A549 (cell line): ENCODE measurements at places on chromosomes 5 and 9.
A peak's percentile ranks its signal among the peaks of the same experiment; 100 is the strongest.

- DNase-seq = no peak
Observed at GRCh38 chr9:123174887-123175518, 93.4 kb downstream of the STRBP start.

DNA sequence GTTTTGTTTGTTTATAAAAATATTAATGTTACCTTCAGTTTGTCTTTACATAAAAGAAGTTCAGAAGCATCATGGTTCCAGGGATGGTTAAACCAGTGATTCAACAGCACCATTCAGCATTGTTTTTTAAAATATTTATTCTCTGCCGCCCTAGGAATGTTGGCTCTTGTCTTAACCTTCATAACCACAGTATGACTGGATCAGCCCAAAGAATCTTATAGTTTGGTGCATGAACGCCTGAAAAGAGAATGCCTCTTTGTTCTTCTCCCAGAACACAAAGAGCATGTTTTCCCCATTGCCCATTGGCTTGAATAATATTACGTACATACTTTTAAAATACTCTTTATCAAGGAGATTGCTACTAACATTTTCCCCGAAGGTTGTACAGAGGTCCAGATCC lies 413.4 kb downstream of the ANXA1 start:
- DNase-seq = no peak

GRCh38 chr9:105232207-105232606 lies 12.2 kb upstream of the SLC44A1 start:
- no peak for DNase-seq

DNA sequence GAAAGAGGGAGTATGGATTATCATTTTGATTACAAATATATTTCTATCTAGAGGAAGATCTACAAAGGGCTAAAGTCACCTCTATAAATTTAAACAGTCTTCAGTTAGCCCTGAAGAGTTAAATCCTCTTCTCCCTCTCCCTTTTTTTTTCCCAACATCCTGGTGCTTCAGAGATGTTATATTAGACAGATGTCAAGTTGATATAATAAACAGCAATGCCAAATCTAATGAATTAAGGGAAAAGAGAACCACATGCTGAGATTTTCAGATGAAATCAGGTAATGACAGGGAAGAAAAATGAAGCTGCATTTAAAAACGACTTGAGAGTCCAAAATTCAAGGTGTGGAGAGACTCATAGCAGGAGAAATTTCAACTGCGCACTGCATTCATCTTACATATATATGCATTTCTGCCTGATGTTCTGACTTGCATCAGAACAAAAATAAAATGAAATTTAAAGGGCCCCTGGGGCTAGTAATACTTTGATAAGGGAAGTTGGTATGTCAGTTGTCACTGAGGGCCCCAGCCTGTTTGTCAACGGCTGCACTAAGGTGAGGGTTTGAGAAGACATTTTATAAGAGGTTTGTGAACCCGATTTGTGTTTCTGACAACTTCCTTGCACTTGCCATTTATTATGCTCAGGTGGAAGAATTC lies 338.9 kb upstream of the PANK3 start:
- DNase-seq = no peak

- no peak for DNase-seq
Observed at GRCh38 chr5:107696080-107696479, 25.3 kb upstream of the EFNA5 start.

DNA sequence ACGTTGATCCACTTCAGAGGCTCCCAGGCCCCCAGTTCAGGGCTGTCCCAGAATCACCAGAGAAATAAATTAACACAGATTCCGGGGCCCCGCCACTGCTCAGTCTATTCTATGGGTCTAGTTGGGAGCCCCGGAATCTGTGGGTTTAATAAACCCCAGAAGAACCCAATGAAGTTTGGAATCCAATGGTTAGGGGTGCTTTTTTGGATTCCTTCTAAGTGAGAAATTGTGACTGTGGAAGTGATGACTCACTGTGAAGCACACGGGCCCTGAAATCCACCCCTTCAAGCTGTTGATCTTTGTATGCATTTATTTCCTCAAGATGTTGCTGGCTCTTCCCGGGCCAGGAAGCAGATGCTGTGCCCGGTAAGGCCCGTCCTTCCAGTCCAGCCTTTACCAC lies 57.3 kb upstream of the SLC28A3 start:
- DNase-seq = no peak

GRCh38 chr5:1564182-1564748 lies 40.5 kb upstream of the LPCAT1 start:
- DNase-seq = no peak

GRCh38 chr5:92800365-92800764 lies 780.7 kb downstream of the NR2F1-AS1 start:
- peak; percentile 10 for DNase-seq

DNA sequence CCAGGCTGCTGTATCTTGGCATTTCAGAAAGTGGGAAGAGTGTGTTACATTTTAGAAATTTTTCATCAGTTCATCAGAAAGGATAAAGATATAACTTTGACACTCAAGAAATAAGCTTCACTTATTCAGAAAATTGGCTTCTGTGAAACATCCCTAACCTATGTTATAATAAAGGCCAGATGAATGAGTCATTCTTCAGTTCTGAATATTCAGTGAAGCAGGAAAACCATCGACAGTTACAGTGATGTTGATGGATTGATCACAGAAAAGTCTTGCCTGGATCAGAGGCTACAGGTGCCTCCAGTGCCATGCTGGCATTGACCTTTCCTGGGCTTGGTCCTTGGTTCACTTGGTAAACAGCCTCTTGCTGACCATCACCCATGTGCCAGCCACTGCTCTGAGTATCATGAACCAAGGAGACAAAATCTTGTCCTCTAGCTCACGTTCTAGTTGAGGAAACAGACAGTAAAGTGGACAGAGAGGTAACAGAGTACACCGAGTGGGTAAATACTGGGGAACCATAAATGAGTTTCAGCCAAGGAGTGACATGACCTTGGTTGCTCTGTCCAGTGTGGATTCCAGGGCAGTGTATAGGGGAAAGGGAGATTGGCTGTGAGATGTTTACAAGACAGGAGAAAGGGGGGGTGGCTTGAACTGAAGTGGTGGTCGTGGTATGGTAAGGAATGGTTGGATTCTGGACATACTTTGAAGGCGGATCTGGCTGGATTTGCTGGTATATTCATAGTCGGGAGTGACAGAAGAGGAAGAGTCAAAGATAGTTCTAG lies 98.6 kb downstream of the AMBP start:
- DNase-seq = no peak

DNA sequence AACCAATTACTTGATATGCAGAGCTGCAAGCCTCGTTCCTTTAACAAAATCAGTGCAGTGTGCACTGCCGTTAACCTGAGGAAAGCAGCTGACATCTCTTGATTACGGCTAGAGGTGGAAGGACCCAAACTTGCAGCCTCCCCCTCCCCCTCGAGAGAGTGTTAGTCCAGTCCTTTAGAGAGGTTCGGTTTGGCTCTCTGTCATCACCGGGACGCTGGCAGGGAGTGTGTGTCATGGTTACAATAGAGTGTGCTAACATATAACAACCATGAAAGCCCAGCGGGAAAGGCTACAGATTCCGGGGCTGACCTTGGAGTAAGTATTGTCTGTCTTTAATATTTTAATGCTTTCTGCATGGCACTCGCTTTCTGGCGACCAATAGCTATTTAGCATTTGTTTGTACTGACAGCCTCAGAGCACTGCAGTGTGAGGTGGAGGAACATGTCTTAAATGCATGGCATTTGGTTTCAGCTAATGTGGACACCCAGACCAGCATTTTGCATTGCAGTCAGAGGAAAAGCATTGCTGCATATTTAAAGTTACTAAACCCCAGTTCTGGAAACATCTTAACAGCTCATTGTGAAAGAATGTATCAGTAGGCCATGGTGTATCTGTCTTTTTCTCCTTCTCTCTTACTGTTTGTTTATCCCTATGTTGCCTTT lies 237.5 kb downstream of the CD180 start:
- no peak for DNase-seq

DNA sequence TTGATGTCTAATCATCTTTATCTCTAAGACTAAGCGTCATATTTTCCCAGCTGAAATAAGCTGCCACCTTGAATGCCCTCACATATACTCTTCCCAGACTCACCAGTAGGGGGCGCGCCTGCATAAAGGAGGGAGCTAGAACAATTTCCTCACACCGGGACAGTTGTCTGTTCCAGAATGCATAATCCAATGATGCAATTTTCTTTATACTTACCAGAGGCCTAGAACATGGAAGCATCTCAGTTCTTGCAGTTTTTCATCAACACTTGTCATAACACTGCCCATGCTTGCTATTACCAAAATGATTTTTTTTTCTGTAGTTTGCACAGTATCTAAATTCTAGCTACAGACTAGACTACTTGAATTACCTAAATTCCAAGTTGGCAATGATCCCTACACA lies 203.9 kb downstream of the FRMD3 start:
- DNase-seq = peak; percentile 75

DNA sequence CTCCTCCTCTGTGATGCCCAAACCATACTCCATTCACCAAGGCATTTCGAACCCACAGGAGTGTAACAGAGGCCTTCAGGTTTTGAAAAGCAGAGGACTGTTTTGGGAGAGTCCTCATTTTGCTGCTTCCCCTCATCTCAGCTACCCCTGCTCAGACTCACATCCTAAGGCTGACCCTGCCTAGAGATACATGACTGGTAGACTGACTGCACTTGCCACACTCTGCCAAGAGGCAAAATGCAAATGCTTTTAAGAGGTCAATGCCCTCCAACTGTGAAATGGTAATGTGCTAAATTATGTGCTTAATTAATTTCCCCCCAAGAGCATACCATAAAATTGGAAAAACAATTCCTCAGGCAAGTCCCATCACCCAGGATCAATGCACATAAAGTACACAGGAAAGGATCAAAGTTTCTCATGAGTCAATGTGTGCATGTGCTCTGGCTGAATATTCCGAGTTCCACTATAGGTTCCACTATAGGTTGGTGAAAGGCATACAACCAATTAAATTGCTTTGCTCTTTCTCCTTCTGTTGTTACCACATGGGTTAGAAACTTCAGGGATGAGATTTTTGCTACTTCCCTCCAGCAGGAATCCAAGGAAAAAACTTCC lies 87.0 kb downstream of the RGS7BP start:
- no peak for DNase-seq

GRCh38 chr5:140550147-140551079 lies 3.0 kb downstream of the EIF4EBP3 start:
- DNase-seq = no peak

DNA sequence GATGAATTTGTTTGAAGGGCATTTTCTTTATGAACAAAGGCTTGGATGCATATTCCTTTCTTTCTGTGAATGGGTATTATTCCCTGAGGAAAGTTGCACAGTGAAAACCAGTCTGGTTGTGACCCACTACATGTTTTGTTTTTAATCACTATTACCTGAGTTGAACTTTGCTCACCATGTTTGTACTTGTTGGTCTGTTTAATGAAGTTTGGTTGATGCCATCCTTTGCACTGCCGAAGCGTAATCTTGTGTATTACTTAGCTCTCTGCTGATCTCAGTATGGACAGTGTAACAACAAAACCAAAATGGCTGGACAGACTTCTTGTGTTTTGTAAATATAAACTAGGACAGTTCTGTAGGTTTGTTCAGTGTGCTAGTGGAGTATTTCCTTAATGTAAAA lies 38.1 kb downstream of the UGCG start:
- no peak for DNase-seq

- peak; percentile 57 for DNase-seq
Observed at GRCh38 chr5:137282216-137282615, 216.9 kb downstream of the SPOCK1 start.

- no peak for DNase-seq
Observed at GRCh38 chr9:84140535-84141101, 160.0 kb downstream of the RMI1 start.

- no peak for DNase-seq
Observed at GRCh38 chr5:120895660-120896059, 431.6 kb downstream of the PRR16 start.

- DNase-seq = no peak
Observed at GRCh38 chr5:18152671-18153070, 518.4 kb downstream of the TAF11L14 start.

GRCh38 chr5:134427540-134428041 lies 15.9 kb upstream of the CDKN2AIPNL start:
- no peak for DNase-seq

DNA sequence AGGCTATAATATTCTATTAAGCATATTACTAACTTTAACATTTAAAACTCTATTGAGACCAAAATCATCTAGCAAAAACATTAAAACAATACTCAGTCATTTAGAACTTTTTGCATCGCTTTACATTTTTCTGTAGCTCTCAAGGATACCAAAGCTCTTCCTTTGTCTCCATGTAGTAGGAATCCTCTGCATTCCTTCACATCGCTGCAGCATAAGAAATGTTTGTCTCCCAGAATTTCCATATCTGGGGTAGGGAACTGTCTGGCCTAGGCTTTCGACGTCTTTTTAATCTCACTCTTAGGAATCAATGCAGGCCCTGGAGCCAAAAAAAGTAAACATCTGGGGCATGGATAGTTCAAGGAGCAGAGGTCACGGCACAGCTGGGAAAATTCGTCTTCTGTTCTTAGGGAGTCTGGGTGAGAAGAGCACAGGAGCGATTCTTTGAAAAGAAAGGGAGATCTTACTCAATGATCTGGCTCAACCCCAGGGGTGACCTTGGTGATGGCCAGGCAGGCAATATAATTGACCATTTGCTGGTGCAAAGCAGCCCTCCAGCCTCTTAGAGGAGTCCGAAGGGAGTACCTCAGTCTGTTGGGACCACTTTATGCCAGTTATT lies 23.2 kb upstream of the RAI14 start:
- no peak for DNase-seq

GRCh38 chr5:15501091-15501791 lies 1.3 kb downstream of the FBXL7 start:
- peak; percentile 13 for DNase-seq

DNA sequence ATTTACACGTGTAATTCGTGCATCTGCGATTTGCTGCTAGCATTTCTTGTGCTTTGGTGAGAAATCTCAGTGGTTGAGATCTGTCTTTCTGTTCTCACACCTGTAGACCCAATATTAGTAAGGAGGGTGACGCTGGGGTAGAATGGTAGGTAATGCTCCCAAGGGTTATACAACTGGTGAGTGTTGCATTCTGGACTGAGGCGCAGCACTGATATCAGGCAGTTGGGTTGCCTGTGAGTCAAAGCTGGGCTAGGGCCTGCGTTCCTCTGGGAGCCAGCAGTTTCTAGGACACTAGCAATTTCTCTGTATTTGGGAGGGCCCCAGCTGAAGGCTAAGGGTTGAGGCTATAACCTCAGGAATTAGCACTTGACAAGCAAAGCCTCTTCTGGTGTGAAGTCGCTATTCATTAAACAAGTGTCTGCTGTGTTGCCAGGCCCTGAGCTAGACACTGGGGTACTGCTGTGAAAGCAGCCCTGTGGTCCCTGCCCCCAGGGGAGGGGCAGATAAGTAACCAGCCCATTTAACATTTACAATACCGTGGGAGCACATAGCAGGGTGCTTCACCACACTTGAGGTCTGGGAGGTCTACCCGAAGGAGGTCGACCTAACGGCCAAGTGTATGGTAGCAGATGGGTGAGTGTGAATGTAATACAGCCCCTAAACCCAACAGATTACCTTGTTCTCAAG lies 28.7 kb downstream of the LARP1 start:
- DNase-seq = no peak

DNA sequence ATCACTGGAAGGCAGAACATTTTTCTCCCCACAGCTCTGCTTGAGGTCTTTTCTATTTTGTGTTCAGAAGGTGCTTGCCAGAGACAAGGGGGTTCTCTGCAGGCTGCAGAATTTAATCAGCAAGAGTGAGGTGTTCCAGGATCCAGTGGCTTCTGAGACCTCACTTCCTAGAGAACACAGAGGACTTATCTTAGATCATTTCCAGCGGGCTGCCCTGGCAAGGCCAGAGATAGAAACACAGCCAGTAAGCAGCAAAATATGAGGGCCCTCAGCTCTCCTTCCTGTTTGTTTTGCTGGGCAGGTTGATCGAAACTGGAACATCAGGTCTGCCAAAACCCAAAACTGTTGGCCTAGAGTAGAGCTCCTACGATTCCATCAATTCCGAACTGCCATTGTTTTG lies 187.3 kb downstream of the DIRAS2 start:
- DNase-seq = no peak

- DNase-seq = no peak
Observed at GRCh38 chr5:43363445-43364152, 48.6 kb downstream of the CCL28 start.
